ENCODE measurements at places on chromosomes 3 and 15.

DNA sequence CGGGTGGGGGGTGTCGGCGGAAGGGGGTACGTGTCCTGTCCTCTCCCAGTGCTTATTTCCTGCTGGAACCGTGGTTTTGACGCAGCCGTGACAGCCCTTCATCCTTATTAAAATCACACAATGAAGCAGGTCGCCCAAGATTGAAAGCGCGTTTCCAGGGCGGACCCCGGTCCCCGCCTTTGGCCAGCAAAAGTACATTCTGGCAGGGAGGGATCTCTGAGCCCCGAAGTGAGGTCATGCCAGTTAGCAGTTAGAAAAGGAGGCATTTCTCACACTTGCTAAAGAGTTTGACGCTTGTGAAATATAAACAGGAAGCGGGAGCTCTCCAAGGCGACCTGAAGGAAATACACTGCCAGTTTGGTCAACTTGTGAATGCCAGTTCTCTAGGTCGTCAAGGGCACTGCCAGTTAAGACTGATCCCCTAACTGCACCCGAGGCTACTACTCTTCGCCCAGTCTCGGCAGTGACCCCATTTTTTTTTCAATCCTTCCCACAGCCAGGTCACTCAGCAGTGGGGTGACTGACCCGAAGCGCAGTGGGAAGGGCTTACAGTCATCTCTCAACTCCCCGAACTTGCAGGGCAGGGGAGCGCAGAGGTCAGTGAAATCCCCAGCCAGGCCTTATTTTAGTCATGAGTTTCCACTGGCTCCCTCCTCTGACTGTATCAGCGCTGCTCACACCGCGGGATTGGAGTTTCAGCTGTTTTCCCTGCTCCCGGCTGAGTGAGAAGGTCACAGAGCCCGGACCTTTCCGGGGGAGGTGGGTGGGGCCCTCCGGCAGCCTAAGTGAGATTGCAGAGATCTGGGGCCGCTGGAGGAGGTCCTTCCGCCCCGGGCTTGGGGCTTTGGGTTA, 2.0 kb upstream of the BHLHE40 start:
- DNase-seq = peak; percentile 59

DNA sequence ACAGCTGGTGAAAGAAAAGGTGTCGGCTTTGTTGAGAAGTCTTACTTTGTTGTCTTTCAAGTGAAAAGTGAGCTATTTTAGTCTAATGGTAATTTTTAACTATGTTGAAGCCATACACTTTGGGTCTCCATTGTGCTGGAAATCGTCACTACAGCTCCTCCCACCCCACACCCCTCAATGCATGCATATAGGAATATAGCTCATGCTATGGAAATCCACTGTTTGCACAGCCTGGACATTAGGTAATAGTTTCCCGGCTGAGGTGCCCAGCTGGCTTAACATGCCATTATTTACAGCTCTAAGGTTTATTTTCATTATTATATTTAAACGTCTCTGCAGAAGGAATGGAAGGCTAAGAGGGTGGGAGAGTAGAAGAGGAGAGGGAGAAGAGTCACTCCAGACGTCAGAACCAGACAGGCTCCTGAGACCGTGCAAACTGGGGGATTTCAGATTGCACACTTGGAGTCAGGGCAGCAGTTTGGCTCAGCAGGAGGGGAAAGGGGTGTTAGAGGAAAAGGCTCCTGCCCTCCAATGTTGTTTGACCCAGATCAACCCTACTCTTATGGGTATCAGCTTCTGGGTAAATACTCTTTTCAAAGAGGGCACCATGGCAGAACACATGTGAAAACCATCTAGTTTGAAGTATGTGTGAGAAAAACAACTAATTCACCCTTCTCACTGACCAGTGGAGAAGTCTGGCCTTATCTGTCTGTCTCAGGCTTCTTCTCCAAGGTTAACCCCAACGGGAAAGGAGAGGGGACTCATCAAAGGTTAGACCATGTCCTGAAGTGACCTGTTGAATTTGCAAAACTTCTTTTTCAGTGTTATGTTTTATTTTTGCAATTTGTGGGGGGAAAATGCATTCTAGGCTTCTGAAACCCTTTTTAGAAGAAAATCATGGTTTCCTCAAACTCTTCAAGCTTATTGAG, 218.7 kb upstream of the CTDSPL start:
- no peak for DNase-seq

DNA sequence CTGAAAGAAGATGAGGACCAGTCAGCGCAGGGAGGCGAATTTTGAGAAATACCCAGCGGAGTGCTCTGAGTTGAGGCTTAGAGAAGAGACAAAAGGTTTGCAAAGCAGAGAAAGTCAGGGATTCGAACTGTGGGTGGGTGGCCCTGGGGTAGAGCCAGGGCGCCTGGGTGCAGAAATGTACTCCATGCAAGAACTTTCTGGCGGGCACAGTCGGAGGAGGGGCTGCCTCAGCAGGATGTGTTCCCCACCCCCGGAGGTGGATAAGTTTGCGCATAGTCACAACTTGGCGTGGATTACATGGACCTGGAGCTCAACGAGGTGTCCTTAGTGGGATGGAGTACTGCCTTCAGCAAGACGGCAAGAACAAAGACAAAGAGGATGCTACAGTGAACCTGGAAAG, 117.3 kb upstream of the ALDH1A3 start:
- DNase-seq = no peak

DNA sequence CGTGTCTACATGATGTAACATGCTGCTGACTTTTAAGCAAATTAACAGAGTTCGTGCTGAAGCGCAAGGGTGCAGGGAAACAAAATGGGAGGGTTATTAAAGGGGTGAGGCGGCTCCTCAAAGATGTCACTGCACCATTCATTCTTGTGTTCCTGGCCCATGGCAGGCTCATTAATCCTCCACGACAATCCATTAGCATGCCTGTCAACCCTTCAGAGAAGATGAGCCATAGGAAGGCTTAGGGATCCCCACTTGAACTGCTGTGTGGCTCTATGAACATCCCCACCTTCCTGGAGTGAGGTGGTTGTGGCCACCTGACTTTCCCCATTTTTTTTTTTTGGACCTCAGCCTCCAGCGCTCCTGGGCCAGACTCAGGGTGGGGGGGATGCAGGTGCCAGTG, 45.8 kb downstream of the IGF1R start:
- DNase-seq = no peak

DNA sequence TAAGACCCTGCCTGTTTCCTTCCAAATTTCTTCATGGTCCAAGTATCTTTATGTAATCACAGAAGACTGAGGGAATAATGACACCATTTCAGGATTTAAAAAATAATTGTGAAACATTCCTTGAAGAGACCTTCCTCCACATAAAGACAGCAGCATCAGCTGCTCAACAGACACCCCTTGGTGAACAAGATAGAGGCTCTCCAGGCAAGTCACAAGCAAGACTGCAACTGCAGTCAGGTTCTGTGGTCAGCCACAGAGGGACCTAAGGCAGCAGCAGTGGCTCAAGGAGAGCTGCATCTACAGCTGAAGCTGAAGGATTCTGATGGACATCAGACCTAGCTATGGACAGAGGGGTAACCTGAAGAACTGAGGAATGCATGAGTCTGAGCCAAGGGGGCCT, 97.2 kb upstream of the C3orf80 start:
- DNase-seq = no peak

DNA sequence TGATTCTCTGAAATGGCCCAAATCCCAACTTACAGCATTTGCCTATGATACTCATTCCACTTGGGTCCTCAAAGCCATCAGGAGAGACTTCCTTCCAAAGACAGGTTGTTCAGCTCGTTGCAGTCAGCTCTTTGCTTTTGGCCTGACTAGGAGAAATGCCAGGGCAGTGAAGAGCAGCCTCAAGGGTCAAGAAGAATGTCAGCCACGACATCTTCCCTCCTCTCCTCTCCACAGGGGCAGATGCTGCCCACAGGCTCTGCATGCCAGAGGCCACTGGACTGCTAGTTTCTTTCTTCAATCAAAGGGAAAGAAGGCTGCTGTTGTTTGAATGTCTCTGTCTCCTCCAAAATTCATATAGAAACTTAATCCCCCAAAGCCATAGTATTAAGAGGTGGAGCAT, 201.7 kb upstream of the PFN2 start:
- no peak for DNase-seq

- DNase-seq = no peak
Measured at GRCh38 chr3:16516695-16517481, 3.4 kb upstream of the RFTN1 start.

DNA sequence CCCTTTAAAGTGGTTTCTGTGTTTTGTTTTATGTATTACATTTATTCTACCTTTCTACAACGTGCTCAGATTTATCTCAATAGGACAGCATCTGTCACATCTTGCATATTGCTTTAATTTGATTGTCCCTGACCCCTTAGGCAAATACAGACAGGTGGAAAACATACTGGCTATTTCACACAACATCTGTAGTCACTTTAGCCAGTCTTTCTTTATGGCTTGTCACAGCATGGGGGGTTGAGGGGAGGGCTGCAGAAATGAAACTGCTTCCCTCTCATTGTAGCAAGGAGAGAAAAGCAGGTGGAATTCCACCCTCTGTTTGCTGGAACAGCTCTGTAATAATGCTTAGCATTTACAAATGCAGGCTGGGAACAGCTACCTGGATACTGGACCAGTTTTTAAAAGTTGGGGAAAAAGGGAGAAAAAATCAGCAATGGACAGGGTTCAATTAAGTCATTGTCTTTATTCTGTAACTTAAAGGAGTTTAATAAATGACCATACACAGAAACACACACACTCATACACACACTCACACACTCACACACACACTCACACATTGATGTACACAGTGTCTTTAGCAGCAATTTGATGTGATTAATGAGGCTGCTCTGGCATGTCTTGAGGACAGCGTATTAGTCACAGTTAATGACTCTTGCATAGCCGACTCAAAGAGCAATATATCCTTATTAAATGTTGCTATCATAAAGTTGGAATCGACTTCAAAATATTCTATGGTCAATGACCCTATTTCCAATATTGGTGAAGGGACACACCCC, 283.7 kb upstream of the GBE1 start:
- no peak for DNase-seq

- no peak for DNase-seq
Measured at GRCh38 chr3:38335263-38335662, 11.3 kb upstream of the XYLB start.

GRCh38 chr3:77392181-77392580, 352.3 kb downstream of the ROBO2 start:
- DNase-seq = no peak

DNA sequence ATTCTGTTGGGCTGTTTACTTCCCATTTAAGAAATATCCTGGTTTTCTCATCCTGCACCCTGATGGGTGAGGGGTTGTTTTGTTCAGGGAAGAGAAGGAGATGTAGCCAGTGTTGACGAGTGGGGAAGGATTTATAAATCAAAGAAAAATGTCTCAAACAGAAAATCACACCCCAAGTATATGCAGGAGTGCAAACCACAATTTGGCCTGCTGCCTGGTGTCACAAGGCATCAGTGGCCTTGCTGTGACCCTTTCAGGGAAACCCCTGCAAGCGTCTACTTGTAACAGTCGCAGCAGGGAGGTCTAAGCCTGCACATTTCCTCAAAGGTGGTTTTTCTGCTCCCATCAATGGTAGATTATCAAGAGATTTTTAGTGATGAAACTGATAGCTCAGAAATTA, 132.6 kb upstream of the LRRN1 start:
- no peak for DNase-seq

GRCh38 chr15:98537516-98538060, 110.8 kb upstream of the IGF1R start:
- DNase-seq = no peak

GRCh38 chr15:91882858-91883586, 29.5 kb downstream of the SLCO3A1 start:
- no peak for DNase-seq

- DNase-seq = no peak
Measured at GRCh38 chr3:13324835-13325501, 95.2 kb downstream of the NUP210 start.

DNA sequence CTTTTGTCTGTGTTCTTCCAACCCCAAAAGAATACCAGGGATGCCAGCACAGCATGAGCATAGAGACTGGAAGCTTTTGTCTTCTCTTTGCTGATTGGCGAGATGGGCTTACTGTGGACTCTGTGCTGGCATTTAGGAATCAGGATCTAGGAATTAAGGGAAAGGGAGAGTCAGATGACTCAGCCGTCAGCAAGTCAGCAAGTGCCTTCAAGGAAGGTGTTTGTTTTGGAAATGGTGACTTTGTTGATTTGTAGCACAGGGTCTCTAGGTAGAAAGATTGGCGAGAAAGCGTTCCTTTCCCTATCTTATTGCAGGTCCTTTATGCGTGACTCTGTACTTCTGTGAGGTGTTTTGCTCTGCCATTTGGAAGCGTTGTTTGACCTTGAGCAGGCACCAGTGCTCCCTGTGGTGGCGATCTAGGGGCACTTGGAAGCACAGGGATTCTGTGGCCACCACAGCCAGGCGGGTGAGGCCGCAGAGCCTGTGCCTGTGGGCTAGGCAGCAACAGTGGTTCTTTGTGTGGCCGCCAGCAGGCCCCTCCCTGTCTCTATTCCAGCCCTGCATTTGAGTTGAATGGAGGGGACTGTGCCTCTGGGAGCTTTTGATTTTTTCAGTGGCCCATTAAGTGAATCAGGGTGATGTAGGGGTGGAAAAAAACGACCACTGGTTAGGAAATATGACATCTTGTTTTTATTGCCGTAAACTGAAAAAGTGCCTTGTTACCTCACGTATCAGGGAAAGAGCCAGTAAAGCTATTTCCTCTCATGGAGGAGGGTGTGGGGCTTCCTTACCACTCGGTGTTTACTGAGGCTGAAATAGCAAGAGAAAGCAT, 19.0 kb downstream of the FAN1 start:
- no peak for DNase-seq

DNA sequence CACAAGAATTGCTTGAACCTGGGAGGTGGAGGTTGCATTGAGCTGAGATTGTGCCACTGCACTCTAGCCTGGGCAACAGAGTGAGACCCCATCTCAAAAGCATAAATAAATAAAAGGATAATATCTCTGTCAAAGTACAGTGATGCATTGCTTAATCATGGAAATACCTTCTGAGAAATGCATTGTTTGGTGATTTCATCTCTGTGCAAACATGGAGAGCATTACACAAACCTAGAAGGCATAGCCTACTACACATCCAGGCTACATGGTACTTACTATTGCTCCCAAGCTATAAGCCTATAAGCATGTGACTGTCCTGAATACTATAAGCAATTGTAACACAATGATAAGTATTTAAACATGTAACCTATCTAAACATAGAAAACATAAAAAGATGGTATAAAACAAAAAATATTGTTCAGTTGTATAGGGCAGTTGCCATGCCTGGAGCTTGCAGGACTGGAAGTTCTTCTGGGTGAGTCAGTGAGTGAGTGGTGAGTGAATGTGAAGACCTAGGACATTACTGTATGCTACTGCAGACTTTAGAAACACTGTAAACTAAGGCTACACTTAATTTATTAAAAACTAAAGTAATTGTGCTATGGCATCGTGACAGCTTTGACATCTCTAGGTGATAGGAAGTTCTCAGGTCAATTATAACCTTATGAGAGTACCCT, 93.6 kb upstream of the SNRPN start:
- DNase-seq = no peak

DNA sequence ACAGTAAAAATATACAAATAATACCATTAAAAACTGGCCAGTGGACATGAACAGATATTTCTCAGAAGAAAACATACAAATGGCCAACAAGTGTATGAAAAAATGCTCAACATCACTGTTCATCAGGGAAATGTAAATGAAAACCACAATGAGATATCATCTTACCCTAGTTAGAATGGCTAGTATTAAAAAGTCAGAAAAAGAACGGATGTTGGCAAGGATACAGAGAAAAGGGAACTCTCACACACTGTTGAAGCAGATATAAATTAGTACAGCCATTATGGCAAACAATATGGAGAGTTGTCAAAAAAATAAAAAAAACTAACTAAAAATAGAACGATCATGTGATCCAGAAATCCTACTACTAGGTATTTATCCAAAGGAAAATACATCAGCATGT, 222.7 kb upstream of the NAALADL2 start:
- no peak for DNase-seq

- no peak for DNase-seq
Measured at GRCh38 chr3:46517016-46517783, 19.4 kb downstream of the RTP3 start.
